ENCODE measurements at places on chromosomes 6 and 20. TPM values are rescaled to one million over a fixed set of nuclear protein-coding genes. Genes with fewer than 3 reads are reported as not detected.

HLA-DOA gene
- polyA plus RNA-seq = 5.7 TPM

PGC gene
- 0.26 TPM for polyA plus RNA-seq

NKAIN2 gene
- 15.5 TPM for polyA plus RNA-seq

SAPCD1 gene
- 13.0 TPM for polyA plus RNA-seq

GRCh38 chr20:17225851-17226409, 910 bp upstream of the PCSK2 start:
- no peak for DNase-seq

GRCh38 chr6:87971605-87972262, 75.9 kb upstream of the SPACA1 start:
- no peak for DNase-seq

DNA sequence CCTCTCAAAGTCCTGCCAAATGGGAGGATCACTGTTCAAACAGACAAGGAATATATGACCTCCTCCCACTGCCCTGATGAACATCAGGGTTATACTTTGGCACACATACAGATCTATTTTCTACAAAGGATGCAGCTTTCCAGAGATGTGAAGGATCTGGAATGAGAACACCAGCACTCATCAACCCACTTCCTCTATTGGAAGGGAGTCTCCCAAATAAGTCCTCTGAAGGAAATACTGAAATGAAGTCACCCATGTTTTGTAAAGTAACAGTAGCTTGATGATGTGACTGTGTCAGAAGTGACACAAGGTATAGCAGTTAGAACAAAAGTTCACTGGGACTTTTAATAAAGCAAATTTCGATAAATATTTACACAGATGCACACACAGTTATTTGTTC, 104.9 kb downstream of the OGFRL1 start:
- DNase-seq = no peak

DNA sequence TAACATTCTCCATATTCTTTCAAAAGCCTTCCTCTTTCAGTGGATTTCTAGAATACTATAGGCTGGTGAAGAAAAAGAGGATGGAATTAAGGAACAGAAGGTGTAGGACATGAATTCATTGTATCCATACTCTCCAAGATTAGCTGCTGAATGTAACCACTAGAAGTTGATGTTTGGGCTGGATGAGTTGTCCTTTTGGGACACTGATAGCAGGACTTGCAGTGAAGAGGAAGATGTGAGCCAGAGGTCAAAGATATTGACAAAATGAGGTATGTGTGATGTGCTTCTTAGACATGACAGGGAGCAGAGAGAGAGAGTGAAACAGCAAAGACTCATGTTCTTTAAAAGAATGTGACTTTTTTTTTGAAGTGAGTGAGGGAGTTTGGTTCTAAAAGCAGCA, 134.3 kb upstream of the MAN1A1 start:
- no peak for DNase-seq

- DNase-seq = no peak
Measured at GRCh38 chr6:149323925-149324324, 6.4 kb downstream of the TAB2 start.

DNA sequence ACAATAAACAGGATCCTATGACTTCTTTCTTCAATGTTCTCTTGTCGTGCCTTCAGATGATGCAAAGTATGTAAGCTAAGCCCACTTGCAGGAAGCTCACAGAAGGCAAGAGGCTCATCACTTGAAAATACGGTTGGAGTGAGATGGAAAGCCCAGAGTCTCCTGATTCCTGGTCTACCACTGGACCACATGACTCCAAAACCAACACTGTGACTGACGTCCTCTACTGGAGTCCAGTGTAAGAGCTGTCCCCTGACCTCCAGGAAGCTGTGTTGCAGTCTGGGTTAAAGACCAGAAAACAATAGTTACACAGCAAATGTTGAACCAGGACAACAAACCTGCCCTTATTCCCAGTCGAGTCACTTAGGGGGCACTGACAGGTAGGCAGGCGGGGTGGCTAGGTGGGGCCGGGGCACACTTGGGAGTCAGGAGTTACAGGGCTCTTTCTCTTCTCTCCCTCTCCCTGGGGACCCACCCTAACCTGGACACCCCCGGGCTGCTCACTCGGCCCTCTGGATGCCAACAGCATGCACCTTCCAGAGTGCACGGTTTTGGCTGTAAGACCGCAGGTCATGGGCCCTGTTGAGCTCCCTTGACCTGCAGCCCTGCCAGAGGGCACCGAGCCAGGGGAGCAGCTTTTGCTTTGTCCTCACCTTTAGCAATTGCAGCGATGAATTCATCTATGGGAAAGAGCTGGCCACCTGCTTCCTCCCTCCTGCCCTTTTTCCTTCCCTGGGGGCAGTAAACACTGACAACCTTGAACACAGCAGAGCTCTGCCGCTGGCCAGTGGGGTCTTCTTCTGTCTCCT, 7.4 kb downstream of the PCK1 start:
- no peak for DNase-seq

DNA sequence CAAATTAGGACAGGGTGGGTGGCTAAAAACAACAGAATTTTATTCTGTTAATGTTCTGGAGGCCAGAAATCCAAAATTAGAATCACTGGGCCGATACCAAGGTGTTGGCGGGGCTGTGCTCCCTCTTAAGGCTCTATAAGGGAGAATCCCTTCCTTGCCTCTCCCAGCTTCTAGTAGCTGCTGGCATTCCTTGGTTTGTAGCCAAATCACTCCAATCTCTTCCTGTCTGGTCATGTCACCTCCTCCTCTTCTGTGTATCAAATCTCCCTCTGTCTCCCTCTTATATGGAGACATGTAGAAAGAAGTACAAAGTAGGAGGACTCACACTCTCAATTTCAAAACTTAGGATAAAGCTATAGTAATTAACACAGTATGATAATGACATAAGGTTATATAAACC, 102.9 kb upstream of the SIRPA start:
- no peak for DNase-seq

Data from left renal pelvis (tissue), 4 donors.